ENCODE measurements at places on chromosomes 7 and 10. TPM values are rescaled to one million over a fixed set of nuclear protein-coding genes. Genes with fewer than 3 reads are reported as not detected.

SLC39A12 gene
- not detected for total RNA-seq

VGF gene
- total RNA-seq, result not detected

ANKRD2 gene
- 46.3 TPM for total RNA-seq

OR2A42 gene
- total RNA-seq, result not detected

GJC3 gene
- total RNA-seq, result not detected

ADCY1 gene
- total RNA-seq, result 8.6 TPM

RADIL gene
- 1.2 TPM for total RNA-seq

PRKRIP1 gene
- total RNA-seq, result 11.0 TPM

AS3MT gene
- 10.0 TPM for total RNA-seq

CRHR2 gene
- 0.21 TPM for total RNA-seq

POM121L12 gene
- not detected for total RNA-seq

LIPF gene
- total RNA-seq, result not detected

MAT1A gene
- total RNA-seq, result 0.44 TPM

C10orf67 gene
- 0.37 TPM for total RNA-seq

PNPLA8 gene
- 34.3 TPM for total RNA-seq

MARVELD1 gene
- 6.1 TPM for total RNA-seq

UCN3 gene
- total RNA-seq, result not detected

EFCAB10 gene
- total RNA-seq, result not detected

PTPRN2 gene
- 1.6 TPM for total RNA-seq

INA gene
- not detected for total RNA-seq
